ENCODE measurements at places on chromosomes 16 and 17.

- DNase-seq = no peak
These were observed 19.7 kb downstream of the FBXO31 start for GRCh38 chr16:87363771-87364455.

GRCh38 chr16:28981517-28981916, 3.3 kb upstream of the LAT start:
- no peak for DNase-seq

DNA sequence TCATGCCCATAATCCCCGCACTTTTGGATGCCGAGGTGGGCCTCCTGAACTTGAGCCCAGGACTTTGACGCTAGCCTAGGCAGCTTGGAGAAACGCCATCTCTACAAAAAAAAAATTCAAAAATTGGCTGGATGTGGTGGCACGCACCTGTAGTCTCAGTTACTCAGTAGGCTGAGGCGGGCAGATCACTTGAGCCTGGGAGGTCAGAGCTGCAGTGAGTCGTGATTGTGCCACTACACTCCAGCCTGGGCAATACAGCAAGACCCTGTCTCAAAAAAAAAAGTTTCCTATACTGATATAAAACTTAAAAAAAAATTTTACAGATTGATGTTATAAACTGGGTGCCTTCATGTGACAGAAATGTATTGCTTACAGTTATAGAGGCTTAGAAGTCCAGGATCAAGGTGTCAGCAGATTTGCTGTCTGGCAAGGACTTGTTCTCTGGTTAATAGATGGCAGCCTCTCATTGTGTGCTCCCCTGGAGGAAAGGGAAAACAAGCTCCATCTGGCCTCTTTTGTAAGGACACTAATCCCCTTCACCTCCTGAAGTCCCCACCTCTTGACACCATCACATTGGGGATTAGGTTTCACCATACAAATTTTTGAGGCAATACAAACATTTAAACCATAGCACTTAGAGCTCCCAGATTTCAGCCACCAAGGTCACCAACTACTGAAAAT, 8.5 kb upstream of the CES3 start:
- DNase-seq = no peak

DNA sequence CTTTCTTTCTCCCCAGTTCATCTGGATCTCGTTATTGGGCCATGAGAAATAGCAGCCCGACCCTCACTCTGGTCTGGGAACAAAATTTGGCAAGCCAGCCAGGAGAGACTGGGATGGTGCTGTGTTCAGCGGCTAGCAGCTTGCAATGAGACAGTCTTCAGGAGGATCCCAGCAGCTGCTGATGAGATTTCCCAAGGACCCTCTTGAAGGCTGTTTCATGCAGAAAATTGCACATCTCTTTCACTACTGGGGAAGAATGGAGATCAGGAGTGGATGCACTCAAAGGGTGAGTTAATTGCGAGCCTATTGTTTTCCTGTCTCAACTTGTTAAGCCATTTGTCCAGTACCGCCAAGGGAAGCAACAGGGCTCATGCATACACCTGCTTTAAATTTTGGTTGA, 5.5 kb upstream of the COIL start:
- no peak for DNase-seq

DNA sequence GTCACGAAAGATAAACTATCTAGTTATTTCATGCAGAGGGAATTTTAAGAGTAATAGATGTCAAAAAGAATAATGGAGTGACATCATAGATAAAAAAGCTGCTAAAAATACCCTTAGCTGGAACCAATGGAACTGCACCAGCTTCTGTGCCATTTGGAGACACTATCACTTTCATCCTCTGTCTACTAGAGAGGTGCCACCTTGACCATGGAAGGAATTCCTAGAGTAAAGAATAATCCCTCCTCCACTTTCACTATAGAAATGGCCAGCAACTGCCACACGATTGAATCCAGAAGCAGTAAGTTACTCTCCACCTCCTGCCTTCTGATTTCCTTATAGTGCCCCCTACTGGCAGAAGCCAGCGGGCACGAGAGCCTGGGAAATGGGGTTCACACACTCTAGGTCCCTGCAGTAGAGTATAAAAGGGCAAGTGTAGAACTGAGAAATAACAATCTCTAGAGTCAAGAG, 2.8 kb upstream of the ALDH3A2 start:
- DNase-seq = peak; percentile 9

- no peak for DNase-seq
These were observed 15.9 kb downstream of the CHMP1A start for GRCh38 chr16:89641458-89642119.

DNA sequence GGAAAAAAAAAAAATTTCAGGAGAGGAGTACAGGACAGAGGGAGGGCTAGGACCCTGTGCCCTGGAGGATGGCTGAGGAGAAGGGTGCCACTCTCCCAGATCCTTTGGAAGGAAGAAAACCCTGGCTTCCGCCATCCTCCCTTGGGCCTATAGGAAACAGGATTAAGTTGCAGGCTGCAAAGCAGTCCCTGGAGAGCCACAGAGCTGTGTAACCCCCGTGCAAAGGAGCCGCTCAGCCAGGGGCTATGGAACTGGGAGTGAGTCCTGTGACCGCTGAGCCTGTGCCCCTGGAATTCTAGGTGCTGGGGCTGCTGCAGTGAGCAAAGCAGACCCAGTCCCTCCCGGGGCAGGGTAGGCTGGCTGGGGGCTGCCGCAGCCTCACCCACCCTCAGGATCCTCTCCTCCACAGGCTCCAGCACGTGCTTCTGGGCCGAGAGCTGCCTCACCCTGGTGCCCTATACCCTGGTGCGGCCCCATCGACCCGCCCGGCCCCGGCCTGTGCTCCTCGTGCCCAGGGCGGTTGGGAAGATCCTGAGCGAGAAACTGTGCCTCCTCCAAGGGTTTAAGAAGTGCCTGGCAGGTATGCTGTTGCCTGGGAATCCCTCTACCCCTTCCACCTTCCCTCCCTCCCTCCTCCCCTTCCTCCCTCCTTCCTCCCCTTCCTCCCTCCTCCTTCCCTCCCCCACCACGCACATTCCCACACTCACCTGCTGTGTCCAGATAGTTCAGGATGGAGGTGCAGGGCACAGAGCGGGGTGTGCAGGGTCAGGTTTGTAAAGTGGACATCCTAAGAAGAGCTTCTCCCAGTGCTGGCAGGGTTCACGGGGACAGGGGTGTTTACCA, 15.3 kb downstream of the SGSH start:
- no peak for DNase-seq

GRCh38 chr16:84055366-84055765, 12.8 kb upstream of the SLC38A8 start:
- no peak for DNase-seq

DNA sequence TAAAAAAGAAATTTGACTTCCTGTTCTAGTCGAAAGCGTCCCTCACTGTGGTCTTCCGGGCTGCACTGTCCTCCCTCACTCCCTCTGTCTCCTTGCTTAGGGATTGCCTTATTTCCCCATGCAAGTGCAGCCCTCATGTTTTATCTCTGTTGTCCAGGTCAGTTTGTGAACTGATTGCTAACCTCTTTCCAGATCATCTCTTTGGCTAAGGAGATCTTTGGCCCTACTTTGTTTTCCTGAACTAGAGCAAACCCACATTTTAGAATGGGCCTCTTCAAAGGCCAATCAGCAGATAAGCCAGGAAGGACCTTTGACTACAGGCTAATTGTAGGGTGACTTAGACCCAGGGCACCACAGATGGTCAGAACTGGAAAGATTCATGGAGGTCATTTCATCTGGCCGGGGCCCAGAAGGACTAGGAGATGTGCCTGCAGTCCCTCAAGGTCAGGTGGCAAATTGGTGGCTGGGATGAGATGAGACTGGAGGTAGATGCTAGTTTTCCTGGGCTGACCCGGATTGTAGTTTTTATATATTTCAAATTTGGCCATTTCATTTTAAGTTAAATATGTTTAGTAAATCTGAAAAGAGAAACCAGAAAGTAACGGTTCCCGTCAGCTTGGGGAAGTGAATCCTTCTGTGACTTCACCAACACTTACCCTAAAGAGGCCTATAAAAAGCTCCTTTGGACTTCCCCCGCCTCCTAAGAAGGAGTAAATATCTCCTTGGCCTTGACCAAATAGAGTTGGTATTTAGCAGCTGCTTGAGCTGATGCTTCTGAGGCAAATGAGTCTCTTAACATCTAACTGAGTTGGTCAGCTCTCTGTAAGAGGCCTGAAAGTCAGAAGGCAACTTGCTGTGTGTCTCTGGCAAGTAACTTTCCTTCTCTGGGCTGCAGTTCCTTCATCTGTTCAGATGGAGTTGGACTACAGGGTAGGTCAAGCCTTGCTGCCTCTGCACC, 6.2 kb upstream of the SLC25A19 start:
- DNase-seq = no peak

DNA sequence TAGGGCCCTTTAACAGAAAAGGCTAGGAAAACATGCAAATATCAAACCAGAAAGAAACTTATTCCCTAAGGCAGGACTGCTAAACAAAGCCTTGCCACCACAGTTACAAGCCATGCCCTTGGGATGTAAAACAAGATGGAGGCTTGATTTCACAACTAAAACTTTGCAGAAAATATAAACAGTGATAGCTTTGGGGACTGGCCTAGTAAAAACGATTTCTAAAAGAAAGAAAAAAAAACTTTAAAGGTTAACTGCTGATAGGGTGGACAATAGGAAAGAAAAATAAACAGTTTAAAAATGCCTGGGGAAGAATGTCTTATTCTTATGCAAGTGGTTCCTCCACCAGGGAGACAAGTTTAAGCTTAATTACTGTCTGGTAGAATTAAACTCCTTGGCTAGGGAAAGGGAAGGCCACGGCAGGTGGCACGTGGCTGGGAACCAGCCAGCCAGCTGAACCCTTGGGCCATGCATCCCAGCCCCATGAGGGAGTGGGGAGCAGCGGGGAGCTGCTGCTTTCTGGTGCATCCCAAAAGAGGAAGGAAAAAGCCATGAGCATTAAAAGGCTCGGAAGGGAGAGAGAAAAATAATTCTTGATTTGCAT, 10.7 kb upstream of the TMC5 start:
- no peak for DNase-seq

- DNase-seq = no peak
These were observed 116.5 kb downstream of the SALL1 start for GRCh38 chr16:51034481-51035109.
